ENCODE measurements at places on chromosomes 1 and 21.

DNA sequence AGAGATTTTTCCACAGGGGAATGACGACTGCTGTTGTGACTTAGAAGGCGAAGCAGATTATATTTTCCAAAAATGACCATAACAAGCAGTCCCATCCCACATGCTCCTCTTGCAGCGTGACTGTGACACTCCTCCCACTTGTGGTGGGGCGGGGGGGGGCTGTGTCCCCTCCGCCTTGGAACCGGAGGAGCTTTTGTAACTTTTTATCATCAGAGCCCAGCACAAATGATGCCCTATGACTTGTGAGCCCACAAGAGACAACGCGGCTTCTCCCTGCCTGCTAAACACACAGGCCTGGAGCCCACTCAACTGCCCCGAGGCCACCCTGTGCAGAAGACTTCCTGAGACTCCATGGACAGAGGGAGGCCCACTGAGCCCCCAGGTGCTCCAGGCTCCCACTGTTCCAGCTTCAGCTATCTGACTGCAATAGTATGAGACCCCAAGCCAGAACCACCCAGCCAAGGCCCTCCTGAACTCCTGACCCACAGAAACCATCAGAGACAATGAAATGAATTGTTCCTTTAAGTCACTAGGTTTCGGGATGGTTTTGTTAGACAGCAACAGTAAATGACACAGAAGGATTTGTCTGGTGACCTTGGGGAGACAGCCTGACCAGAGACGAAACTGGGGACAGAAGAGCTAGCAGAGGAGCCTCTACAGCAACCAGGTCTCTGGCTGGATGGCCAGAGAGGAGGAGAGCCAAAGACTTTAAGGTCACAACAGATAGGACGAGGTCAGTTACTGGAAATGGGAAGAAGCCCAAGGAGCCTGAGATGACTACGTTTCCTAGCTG lies 58.8 kb downstream of the CAPZB start:
- no peak for DNase-seq

DNA sequence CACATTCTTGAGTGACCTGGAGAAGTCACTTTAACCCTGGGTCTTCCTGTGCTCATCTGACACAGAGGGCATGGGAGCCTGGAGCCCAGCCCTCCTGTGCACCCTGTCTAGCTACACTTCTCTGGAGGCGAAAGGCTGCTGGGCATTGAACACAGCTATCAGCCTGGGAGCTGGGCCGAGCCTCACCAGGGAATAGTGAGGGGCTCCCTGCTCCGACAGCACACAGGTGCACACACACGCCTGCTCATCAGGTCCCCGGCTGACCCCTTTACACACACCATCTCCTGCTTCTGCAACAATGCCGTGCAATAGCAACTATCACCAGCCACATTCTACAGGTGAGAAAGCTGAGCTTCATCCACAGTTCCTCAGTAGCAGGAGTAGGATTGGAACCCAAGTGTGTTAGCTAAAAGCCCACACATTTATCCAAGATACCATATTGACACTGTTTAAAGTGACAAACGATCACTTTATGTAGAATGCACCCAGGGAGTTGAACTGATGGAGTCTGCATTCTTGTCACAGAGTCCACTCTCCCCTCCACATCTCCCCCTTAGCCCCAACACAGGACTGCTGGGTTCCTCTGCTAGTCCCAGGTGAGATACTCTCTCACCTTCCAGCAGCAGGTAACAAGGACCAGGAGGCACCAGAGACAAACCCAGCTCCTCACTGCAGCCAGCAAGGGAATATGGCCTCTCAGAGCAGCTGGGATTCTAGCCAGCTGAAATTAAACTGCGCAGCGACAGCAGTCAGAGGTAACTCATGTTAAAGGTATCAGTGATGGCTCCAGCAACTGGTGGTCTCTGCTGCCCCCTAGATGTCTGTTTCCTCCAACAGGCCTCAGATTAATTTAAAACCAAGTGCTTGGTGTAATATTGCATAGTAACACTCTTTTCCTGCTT lies 18.3 kb upstream of the CAPN8 start:
- DNase-seq, result peak; percentile 62

DNA sequence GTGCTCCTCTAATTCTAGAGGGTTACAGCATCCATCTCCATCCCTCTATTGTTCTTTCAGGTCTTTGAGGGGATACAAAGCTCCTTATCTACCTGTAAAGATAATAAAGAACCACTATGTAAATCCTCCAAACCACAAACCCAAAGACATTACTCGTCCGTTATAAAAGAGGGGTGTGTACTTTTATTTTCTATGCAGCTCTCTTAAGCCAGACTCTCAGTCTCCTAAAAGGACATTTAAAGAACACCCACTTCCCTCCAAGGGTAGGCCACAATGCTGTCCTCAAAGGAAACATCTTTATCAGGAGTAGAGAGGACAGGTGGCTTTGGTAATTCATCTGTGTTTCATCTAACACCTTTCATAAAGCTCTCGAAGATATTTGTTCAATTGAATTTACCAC lies 67.9 kb upstream of the DYNLT5 start:
- no peak for DNase-seq

GRCh38 chr1:151401125-151401788 lies 1.9 kb downstream of the PSMB4 start:
- no peak for DNase-seq

GRCh38 chr1:100036718-100037655 lies 67.2 kb downstream of the SLC35A3 start:
- DNase-seq, result peak; percentile 12

- DNase-seq, result no peak
Measured at GRCh38 chr1:198597690-198598430, 41.0 kb upstream of the PTPRC start.

DNA sequence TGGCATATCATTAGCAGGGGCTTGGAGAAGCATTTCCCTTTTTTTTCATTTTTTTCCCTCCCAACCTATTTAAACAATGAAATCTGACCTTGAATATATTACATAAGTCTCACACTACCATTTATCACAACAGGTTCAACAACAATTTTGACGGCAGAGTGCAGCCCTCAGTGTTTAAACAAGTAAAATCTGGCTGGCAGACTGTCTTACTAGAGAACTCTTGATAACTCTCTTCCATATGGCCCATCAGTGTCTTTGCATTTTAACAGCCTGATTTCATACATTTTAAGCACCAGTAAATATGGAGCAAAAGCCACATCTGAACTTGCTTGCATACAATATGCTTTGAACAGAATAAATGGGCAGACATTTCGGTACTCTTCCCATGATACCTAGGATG lies 213.0 kb downstream of the KCTD3 start:
- peak; percentile 20 for DNase-seq

DNA sequence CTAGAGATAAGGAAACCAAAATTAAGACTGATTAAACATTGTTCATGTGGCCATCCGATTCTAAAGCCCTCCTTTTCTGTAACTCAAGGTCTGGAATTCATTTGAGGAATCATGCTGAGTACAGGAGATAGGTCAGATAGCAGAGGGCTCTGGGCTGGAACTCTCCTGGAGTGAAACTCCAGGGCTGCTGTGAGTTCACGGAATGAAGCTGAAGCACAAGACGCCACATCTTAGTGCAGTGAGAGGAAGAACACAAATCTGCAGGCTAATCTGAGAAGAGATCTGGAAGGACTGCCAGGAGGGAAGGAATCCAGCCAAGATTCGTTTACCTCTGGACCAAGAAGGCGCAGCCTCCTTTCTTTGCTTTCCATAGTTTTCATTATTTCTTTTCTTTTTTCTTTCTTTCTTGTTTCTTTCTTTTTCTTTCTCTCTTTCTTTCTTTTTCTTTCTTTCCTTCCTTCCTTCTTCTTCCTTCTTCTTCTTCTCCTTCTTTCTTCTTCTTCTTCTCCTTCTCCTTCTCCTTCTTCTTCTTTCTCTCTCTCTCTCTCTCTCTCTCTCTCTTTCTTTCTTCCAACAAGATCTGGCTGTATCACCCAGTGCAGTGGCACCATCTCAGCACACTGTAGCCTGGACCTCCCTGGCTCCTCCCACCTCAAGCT lies 74.8 kb upstream of the ATP1B1 start:
- peak; percentile 54 for DNase-seq

DNA sequence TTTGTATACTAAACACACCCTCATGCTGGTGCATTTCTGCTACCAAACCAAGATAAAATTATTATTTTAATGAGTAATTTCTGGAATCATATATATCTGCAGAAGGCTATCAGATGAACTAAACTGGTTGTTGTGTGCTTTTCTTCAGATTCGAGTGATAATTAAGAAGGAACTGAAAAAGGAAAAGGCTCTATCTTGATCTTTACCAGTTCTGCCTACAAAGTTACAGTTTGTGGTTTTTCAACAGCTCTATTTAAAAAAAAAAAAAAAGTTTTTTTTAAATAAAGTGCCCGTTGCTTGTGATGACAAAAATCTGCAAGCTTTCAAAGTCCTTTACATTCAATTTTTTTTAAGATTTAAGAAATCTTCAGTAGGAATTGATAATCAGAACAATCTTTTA lies 13.6 kb downstream of the DENND1B start:
- DNase-seq, result no peak

Data from umbilical cord (tissue), 2 donors.